LHCN-M2 (cell line): ENCODE measurements at places on chromosomes 5 and 9. TPM values are rescaled to one million over a fixed set of nuclear protein-coding genes. Genes with fewer than 3 reads are reported as not detected.

HAPLN1 gene
- total RNA-seq = under 0.01 TPM in 1 of 2 replicates, not detected in the other

MAMDC4 gene
- total RNA-seq = 3.8 and 7.2 TPM in 2 replicates

FOXD4L4 gene
- total RNA-seq = 0.06 and 0.17 TPM in 2 replicates

FOXD4 gene
- 0.06 and 0.52 TPM in 2 replicates for total RNA-seq

GALT gene
- 27.7 and 29.6 TPM in 2 replicates for total RNA-seq

DNA sequence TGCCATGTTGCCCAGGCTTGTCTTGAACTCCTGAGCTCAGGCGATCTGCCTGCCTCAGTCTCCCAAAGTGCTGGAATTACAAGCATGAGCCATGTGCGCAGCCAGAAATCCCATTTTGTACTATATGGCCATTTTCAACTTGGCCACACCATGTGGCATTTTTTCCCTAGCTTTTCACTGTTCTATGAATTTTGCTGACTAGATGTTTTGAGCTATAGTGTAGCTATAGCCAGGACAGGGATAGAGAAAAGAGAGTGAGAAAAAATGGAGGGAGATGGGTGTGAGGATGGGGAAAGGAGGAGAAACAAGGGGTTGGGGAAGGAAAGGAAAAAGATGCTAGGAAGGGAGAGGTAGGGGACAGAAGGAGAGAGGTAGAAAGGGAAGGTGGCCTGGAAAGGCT lies 46.4 kb downstream of the DMXL1 start:
- DNase-seq = no peak

DNA sequence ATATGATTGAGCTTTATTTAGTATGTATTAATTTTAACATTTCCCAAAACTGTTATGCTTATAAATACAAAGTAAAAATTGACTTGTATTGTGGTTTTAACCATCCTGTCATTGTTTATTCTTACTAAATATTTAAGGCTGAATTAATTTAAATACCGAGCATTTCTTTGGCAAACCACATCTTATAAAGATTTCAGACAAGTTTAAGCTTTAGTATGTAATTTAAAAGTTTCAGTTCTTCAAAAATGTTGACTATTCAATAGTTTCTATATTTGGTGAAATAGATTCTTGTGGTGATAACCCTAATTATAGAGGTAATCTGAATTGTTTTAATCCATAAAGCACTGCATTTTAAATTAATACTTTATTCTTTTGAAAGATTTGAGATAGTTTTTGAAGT lies 65.5 kb downstream of the CCNH start:
- no peak for DNase-seq

GRCh38 chr9:34559624-34560455 lies 29.7 kb downstream of the CNTFR start:
- peak; percentile 63 for DNase-seq

DNA sequence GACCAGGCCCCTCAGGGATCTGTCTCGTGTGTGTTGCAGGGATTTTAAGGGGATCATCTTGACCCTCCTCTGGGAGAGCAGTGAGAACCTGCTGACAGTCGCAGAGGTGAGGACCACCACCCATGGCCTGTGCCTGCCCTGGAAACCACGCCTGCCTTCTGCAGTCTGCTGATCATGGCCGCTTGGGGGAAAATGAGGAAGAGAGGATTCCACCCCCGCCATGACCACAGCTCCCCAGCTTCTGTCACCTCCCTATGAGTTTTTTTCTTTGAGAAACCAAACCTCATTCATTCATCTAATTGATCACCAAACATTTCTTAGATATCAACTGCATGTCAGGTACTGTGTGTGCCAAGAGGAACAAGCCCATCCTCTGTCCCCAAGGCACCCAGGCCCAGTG lies 46.3 kb upstream of the TDRD7 start:
- no peak for DNase-seq

GRCh38 chr5:43191740-43192557 lies at the start of gene NIM1K:
TSS of gene NIM1K (plus strand) at chr5:43192225. CDS start at chr5:43245776, 53,551 bp downstream.
- DNase-seq = peak; percentile 44

DNA sequence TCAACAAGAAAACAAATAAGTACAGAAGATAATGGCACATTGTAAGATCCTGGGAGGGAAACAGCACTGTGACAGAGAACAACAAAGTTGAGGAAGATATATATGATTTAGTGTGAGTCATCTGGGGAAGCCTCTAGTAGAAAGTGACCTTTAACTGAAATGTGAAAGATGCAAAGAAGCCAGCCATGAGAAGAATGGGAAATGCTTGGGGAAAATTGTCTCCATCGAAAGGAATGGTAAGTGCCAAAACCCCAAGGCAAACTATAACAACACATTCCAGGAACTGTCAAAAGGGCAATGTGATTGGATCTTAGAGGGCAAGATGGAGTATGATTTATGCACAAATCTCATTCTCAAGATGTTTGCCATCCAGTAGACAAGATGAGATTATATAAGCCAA lies 537.8 kb upstream of the BRINP1 start:
- DNase-seq = no peak

DNA sequence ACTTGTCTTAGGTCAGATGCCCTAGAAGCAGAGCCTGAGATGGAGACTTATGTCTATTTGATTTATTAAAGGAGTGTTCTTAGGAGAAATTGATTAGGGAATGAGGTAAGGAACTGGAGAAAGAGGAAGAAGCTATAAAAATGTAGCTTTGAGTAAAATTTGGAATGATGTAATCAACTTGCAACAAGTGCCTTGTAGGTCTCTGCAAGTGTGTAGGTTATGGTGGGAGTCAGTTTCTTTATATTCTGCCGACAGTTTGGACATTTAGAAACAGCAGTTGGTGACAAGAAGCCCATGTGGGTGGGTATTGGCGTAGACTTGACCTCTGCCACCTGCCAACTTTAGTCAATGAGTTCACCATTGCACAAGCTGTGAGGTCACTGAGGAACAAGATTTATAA lies 986.5 kb downstream of the CDH18 start:
- DNase-seq = no peak

DNA sequence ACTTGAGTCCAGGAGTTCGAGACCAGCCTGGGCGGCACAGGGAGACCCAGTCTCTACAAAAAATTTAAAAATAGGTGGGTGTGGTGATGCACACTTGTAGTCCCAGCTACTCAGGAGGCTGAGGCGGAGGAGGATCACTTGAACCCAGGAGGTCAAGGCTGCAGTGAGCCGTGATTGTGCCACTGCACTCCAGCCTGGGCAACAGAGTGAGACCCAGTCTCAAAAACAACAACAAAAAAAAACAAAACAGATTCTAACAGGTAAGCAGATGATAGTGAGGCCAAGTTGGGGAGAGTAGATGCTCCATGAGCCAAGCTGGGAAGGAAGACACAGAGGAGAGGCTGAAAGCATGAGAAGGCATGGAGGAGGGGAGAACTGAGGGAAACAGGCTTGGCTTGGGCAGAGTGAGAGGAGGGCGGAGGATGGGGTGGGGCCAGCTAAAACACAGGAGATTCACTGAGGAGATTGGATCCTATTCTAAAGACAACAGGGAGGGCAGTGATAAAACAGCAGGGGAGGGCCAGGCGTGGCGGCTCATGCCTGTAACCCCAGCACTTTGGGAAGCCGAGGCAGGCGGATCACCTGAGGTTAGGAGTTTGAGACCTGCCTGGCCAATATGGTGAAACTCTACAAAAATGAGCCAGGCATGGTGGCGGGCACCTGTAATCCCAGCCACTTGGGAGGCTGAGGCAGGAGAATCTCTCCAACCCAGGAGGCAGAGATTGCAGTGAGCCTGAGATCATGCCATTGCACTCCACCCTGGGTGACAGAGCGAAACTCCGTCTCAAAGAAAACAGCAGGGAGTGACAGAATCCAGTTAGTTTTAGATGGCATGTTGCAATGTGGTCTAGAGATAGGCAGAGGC lies 8.4 kb downstream of the RPS14 start:
- no peak for DNase-seq

GRCh38 chr5:136810261-136810801 lies 445.0 kb upstream of the TRPC7 start:
- peak; percentile 88 for DNase-seq

- DNase-seq = no peak
Measured at GRCh38 chr9:93712896-93713295, 136.5 kb downstream of the PHF2 start.

DNA sequence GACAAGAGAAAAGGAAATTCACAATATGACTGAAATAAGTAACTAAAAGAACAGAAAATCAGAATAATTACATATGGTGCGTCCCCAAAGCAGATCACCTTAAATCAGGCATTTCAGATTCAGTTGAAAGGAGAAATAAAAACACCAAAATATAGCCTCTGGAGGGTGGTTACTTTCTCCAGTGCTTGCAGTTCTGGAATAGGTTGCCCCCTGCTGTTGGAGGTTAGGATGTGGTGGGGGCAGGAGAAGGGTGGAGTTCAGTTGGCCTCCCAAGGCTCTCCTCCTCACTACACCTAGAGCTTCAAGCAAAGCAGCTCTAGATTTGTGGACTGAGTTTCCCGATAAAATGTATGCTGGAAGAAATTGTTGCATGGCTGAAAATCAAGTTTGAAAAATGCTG lies 338.2 kb upstream of the TLE4 start:
- peak; percentile 29 for DNase-seq

DNA sequence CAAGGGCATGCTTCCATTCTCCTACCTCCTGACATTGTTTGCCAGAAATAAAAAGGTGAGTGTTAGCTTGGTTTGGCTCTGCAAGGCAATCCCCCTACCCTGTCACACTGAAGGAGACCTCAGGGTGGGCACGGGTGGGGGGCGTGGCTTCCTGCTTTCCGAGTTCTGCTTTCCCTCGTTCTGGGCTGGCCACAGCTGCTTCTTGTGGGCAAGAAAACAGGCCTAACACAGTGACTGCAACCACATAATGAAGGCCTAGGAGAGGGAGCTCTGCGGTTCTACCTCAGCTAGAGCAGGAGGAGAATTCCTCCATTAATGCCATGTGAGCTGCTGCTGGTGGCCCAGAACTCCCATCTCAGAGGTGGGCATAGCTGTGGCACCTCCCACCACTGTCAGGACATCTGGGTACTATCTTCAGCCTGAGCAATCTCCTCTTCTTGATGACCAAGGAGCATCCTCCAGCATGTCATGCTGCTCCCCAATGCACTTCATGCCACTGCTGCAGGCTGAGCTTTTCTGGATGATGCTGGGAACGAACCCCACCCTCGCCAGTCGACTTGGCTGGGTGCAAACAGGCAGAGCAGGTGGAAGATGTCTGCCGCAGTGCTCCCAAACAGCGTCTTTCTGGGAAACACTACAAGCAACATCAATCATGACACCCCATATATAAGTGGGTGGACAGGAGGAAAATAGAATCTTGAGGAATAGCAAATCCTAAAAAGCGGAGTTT lies 139.5 kb upstream of the RAPGEF1 start:
- DNase-seq = no peak

DNA sequence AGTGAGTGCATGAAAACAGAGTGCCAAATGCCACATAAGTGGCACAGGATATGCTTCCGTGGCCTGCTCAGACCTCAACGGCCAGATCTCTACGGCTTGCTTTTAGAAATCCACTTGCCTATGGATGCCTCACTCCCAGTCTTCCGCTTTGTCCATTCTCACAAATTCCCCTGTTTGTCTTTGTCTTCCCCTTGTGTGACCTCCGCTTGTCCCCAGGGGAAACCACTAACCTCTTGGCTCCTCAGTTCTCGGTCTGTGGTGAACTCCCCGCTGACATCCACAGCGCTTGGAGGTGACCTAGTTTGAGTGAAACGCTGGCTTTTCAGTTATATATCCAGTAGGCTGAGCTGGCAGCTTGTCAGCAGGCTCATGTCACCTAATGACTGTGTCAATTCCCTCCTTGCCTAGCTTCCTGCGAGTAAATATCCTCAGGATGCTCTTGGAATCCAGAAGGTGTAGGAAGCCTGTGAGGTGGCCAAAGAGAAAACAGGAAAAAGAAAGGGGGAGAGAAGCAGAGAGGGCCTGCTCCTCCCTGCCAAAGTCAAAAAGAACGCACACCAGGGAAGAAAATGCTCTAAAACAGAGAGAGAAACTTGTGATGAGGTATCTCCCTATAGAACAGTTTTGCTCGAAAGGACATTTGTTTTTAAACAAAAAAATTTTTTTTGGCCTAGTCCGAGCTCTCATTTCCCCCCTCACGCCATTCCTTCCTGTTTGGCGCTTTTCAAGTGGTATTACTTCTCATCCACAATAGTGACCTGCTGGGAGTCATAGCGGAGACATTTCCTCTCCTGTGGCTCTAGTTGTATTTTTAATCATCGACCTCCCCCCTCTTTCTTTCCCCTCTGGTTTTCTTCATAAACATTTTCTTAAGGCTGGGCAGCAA lies 101.6 kb upstream of the SPRY4 start:
- DNase-seq = no peak

DNA sequence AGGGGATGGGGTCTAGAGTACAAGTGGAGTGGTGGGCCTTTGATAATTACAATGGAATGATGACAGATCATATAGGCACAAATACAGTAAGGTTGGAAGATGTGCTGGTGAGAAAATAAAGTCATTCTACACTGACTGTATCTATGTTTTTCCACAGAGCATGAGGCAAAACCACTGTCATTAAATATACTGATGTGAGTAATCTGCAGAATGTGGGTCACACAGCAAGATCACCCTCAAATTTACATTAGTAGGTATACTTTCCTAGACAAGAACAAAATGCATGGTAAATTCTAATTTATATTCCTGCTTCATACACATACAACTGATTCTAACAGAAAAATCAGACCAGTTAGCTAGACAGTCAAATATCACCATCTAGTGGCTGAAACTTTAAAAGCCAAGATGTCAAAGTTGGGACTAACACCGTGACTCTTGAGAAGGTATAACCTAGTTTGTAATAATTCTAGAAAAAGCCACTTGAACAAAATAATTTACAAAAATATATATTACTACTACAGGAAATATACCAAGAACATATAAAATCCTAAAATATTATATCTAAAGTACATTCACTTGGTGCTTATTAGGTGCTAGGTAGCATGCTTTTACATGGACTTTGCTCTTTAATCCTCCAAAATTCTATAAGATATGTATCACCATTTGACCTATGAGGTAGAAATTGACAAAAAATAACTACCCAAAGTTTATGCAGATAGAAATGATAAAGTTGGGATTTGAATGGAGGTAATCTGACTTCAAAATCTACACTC lies 19.5 kb downstream of the TTC33 start:
- peak; percentile 74 for DNase-seq
